ENCODE measurements at places on chromosomes 5 and 9. TPM values are rescaled to one million over a fixed set of nuclear protein-coding genes. Genes with fewer than 3 reads are reported as not detected.

The TLE1 gene
- total RNA-seq = 60.6 TPM

The ABITRAM gene
- 8.8 TPM for total RNA-seq

The EMB gene
- 3.7 TPM for total RNA-seq

The EFNA5 gene
- 35.4 TPM for total RNA-seq

All from osteocyte (in vitro differentiated cells).